ENCODE measurements at places on chromosomes 16 and 17.
A peak's percentile ranks its signal among the peaks of the same experiment; 100 is the strongest.

- peaks cover 7% of the 10 kb centered on the region for H3K4me1 ChIP-seq
- no peak for DNase-seq
- H3K27me3 ChIP-seq: peaks cover 10% of the 10 kb centered on the region
- no peaks in the 10 kb centered on the region for H3K36me3 ChIP-seq
- H3K4me3 ChIP-seq: no peak overlapping the region
Measured at GRCh38 chr17:83053739-83054451, 25.5 kb upstream of the METRNL start.

- peak; percentile 85 for DNase-seq
- H3K27ac ChIP-seq: peak within 1 kb of the TSS; percentile 48
- peaks cover 11% of the 10 kb centered on the region for H3K27me3 ChIP-seq
- no peaks in the 10 kb centered on the region for H3K36me3 ChIP-seq
Measured at GRCh38 chr16:89828199-89828869, at the start of gene SPIRE2. Gene SPIRE2 (plus strand): TSS chr16:89828475. CDS start chr16:89828551, 76 bp downstream.

- H3K36me3 ChIP-seq: peaks cover 16% of the 10 kb centered on the region
- H3K27me3 ChIP-seq: peaks cover 35% of the 10 kb centered on the region
- peaks cover 62% of the 10 kb centered on the region for H3K4me1 ChIP-seq
- peak overlapping the region; percentile 94 for H3K4me3 ChIP-seq
Measured at GRCh38 chr17:17836250-17836817, 452 bp downstream of the SREBF1 start.

DNA sequence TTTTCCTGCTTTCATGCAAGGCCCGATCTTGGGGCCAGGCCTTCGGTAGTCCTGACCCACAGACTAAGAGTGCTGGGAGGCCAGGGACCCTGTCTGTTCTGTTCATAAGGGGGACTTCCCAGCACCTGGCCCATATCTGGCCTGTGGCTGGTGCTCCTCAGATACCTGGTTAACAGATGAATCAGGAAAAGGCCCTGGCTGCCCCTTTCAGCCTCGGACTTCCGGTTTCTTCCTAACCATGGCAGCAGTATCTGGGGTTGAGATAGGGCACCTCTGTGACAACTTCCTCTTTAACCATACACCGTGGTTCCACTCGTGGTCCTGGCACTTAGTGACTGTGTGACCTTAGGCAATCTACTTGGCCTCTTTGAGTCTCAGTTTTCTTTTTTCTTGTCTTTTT, 18.4 kb downstream of the PLCG2 start:
- peaks cover 11% of the 10 kb centered on the region for H3K4me1 ChIP-seq
- no peak overlapping the region for H3K27ac ChIP-seq
- no peak overlapping the region for H3K4me3 ChIP-seq
- peaks cover 5% of the 10 kb centered on the region for H3K27me3 ChIP-seq
